ENCODE measurements at places on chromosomes 6 and 20.

DNA sequence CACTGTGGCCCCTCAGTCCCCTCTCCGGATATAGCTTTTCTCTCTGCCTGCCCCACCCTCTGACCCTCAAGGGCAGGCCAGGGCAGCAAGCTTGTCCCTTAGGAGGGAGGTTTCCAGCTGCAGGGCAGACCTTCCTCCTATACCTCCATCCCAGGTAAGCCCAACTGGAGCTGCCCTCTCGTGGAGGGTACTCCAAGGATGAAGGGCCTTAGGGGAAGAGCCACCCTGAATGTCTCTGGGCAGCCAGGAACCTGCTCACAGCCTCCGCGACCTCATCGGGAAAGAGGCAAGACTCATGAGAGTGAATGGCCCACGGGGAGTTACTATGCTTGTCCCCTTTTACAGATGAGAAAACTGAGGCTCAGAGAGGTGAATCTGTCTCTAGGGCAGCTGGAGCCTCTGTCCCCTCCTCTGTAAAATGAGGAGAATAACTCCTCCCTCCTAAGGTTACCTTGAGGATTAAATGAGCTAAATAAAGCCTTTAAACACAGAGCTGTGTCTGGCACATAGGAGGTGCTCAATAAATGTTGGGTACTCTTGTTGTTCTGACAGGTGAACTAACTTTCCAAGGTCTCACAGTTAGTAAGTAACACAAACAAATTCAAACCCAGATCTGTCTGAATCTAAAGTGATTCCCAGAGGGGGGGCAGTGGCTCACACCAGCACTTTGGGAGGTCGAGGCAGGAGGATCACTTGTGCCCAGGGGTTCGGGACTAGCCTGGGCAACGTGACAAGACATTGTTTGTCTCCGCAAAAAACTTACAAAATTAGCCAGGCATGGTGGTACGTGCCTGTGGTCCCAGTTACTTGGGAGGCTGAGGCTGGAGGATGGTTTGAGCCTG, 12.1 kb downstream of the SRXN1 start:
- peak; percentile 28 for DNase-seq

DNA sequence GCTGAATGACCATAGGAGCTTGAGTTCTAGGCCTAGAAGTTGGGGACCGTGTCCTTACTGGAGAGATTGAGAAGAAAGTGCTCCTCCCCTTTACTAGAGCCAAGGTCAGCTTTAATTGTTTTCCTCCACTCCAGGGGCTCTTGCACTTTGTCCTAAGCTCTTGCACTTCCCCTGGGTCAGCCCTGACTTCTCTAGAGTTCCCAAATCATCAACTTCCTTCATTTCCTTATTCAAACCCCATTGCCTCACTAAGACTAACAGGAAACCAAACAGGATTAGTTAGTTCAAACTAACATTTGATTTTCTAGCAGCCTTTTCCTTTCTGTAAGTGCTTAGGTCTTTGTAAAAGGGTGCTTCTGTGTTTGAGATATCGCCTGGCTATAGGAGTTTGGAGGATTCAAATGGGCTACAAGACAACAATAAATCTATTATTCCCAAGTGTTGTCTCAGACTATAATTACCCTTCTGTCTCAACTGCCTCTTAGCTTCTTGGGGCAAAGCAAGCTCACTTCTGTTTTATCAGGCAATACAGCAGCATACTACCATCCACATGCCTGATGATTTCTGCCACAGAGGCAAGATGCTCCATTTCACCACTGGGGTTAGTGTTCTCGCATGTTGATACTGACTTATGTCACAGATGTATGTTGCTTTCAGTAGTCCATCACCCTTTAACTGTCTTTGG, 12.8 kb upstream of the DTNBP1 start:
- DNase-seq = no peak

DNA sequence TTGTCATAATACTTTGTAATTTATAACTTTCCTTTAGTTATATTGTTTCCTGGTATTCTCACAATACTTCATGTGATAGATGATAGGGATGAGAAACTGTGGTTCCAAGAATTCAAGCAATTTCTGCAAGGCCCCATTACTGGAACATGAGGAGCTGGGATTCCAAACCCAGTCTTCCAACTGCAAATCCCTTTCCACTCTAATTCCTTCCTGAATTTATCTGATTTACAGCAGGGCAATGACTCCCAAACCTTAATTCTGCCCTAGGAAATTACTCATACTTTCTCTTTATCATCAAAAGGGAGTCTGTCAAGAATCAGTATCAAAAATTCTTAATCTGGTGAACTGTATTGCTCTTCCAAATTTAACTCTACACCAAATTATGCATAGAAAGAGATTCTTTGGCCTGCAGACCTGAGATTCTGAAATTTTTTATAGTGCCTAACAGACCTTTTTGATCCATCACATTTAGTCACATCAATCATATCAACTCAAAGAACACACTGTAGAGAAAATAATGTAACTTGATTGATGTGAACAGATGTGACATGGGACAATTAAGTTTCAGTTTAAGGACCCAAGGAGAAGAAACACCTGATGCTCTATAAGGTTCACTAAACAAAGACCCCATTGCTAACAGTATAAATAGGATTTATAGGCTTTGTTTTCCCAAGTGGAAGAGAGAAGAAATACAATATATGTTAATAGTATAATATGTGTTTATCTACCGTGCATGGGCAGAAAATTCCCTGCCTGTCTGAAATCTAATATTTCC, 41.5 kb upstream of the GJA1 start:
- no peak for DNase-seq

DNA sequence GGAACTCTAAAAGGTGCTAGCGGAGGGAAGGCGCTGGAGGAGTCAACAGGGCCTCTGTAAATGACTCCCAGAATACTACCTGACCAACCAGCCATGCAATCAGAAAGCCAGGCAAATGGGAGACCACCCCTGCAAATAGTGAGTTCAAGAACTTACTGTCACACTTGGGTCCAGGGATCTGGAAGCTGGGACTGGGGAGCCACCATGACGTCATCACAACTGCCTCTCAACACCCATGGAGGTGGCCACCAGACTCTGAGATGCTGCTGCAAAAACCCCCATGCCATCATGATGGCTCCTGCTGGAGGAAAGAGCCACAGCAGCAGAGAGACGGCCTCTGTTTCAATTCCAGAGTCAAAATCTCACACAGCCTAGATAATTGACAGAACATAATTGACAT, 8.5 kb upstream of the PDYN start:
- no peak for DNase-seq

DNA sequence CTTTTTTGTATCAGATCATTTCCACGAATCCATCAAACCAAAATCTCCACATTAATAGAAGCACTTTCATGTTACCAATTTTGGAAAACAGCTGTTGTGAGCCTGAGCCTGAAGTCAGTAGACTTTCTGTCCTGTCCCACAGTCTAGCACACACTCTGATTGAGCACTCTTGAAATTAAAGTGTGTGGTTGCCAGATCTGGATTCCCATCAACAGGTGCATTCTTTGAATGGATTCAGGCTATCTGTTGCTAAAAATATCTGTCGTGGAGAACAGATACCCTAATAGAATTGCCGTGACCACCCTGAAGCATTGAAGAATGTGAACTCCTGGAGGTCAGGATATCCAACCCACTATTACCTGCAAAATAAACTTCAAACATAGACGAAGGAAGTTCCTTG, 73.3 kb downstream of the TFAP2A start:
- DNase-seq = no peak

GRCh38 chr20:16606468-16607070, 33.3 kb upstream of the KIF16B start:
- no peak for DNase-seq

- DNase-seq = peak; percentile 75
Measured at GRCh38 chr20:25053255-25054031, 4.5 kb downstream of the ACSS1 start.

GRCh38 chr6:130931683-130932082, 104.5 kb downstream of the SMLR1 start:
- no peak for DNase-seq

- no peak for DNase-seq
Measured at GRCh38 chr6:113293423-113293740, 563.8 kb upstream of the MARCKS start.

DNA sequence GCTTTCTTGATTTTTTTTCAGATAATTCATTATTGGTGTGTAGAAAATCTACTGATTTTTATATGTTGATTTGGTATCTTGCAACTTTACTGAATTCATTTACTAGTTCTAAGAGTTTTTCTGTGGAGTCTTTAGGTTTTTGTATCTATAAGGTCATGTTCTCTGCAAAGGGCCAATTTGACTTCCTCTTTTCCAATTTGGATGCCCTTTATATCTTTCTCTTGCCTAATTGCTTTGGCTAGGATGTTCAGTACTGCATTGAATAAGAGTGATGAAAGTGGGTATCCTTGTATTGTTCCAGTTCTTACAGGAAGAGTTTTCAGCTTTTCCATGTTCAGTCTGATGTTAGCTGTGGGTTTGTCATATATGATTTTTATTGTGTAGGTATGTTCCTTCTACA, 14.4 kb upstream of the NKX2-4 start:
- DNase-seq = no peak

DNA sequence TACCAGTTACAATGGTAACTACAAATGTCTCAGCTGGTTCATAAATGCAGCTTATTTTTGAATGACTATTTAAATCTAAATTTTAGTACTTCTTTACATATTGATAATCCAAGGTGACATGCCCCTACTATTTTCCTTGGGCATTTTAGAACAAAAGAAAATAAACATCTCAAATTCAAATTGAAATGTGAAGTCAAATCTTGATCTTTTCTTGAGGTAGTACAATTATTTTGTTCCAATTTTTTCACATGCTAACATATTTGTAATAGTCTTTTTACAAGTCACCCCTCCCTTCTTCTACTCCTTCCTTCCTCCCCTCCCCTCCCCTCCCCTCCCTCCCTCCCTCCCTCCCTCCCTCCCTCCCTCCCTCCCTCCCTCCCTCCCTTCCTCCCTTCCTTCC, 370.1 kb upstream of the MMS22L start:
- no peak for DNase-seq

DNA sequence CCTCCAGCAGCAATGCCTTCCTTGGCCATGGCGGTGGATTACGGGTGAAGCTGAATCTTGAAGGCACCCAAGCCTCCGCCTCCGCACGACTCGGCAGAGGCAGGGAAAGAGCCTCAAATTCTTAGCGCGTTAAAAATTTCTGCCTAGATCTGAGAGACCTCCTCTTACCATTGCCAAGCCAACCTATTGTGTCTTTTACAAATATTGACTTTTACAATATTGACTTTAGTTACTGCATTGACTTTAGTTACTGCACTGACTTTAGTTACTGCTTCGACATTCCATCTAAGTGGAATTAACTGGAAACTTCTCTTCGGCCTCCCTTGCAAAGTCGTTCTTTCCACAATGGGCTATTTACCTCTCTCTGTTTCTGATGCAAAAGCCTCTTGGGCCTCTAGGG, 13.8 kb upstream of the AKAP12 start:
- no peak for DNase-seq

DNA sequence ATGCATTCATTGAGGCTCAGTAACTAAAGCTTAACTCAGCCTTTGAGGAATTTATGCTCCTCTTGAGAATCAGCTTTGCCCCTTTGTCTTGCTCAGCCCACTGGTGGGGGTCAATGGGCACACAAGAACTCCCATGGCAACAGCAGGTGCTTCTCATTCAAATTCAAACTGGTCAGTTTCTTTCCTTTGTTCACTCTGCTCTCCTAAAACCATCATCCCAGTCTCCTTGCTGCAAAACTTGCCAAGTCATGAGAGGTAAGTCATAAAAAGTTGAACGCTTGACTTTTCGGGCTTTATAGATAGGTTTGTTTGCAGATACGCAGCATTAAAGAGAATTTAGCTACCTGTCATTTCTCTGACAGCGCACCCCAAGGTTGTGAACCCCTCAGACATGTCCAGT, 146.8 kb downstream of the TFAP2A start:
- no peak for DNase-seq

GRCh38 chr20:33465481-33466302, 22.1 kb upstream of the SNTA1 start:
- peak; percentile 47 for DNase-seq

- no peak for DNase-seq
Measured at GRCh38 chr6:113476937-113477839, 380.0 kb upstream of the MARCKS start.

DNA sequence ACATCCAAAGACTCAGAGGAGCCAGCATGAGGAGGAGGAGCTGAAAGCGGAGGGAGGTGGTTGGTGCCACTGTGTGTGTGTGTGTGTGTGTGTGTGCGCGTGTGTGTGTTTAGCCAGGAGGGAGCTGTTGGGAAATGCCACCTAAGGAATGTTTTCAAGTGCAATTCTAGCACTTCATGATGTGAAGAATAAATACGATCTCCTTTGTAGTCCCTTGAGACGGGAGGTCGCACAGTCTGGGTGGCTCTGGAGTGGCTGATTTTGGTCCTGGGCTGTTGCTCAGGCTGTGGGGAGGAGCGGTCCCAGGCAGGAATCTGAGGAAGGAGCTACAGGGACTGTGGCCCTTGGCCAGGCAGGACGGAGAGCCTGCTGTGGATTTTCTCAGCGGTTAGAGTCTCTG, 93.7 kb downstream of the PPP1R14C start:
- DNase-seq = no peak

GRCh38 chr6:85428486-85428885, 21.4 kb upstream of the NT5E start:
- DNase-seq = no peak

GRCh38 chr20:32792731-32793458, 26.9 kb upstream of the MAPRE1 start:
- peak; percentile 39 for DNase-seq

DNA sequence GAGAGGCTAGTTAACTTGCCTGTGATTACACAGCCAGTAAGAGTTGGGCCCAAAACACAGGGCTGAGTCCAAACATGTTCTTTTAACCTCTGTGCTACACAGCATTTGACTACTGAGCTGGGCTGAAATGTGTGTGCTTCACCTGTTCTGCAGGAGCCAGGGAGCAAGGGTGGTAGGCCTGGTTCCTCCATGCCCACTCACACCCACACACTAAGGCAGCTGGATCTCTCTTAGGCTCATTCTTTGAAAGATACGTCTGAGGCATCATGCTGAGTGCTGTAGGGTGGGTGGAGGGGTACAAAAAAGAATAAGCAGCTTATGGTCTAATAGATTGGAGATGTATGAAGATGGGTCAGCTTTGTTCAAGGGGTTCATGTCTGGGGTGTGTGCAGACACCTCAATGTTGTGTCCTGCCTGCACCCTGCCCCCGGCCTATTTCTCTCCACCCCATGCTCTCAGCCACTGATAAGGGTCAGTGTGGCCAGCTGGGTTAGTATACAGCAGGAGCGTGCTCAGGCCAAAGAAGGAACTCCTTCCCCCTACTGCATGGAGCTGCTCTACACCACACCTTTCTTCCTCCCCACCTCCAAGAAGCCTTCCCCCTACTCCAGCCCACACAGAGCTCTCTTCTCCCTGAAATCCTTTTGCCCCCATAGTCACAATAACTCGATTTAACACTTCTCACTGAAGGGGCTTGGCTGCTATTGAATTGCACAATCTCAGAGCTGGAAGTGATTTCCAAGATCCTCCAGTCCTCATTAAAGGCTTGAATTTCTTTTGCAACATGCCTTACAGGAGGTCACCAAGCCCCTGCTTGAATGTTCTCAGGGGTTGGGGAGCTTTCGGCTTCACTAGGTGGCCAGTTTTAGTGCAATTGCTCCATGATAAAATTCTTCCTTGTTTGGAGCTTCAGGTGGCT, 3.4 kb downstream of the PPP2R5D start:
- no peak for DNase-seq

Measured in left hindlimb (tissue), 1 donor.